Activated CD4-positive, alpha-beta T cell treated with anti-CD3 and anti-CD28 coated beads, Interleukin-2, amount 10 ng/mL, durations not matched to agents 7 days and 5 days (primary cell): ENCODE measurements at places on chromosomes 7 and 10. TPM values are rescaled to one million over a fixed set of nuclear protein-coding genes. Genes with fewer than 3 reads are reported as not detected.

- DNase-seq = no peak
- peaks cover 58% of the 10 kb centered on the region for H3K4me1 ChIP-seq
- H3K27ac ChIP-seq = peak overlapping the region; percentile 54
- H3K36me3 ChIP-seq = peaks cover 22% of the 10 kb centered on the region
Observed at GRCh38 chr7:87154569-87154968, 2.3 kb downstream of the DMTF1 start.

GRCh38 chr10:121449482-121449924 lies 148.7 kb downstream of the FGFR2 start:
- no peaks in the 10 kb centered on the region for H3K36me3 ChIP-seq
- DNase-seq = no peak
- no peak overlapping the region for H3K4me3 ChIP-seq
- H3K27ac ChIP-seq = no peak overlapping the region
- H3K4me1 ChIP-seq = no peaks in the 10 kb centered on the region

DNA sequence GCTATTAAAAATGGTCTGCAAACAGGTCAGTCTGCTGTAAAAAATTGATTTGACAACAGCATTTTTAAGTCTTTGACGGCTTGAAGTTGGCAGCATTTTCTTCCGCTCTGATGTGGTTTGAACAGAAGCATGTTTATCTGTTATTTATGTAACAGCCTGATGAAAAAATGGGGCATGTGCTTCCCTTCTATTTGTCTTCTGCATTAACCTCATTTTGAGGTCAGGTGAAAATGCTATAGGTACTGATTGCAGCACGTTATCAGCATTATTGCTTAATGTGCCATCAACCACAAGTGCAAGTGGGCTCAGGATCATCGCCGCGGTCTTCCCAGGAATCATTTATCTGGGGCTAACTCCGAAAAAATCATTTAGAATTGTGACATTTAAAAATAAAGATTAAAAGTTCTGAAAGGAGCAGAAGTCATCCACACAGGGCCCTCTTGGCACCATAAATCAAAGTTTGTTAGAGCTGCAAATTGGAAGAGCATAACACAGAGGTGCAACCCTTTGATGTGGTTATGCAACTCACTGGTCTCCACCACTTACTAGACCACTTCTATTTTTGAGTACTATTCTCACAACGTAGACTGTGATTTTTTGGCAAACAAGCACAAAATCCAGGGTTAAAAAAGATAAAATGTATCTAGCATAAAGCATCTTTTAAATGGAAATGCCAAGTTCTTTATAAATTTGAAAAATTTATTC lies 307.7 kb downstream of the MDFIC start:
- no peak overlapping the region for H3K27ac ChIP-seq
- H3K27me3 ChIP-seq = no peaks in the 10 kb centered on the region
- no peaks in the 10 kb centered on the region for H3K36me3 ChIP-seq
- no peak overlapping the region for H3K4me3 ChIP-seq
- peaks cover 13% of the 10 kb centered on the region for H3K4me1 ChIP-seq
- DNase-seq = no peak

DNA sequence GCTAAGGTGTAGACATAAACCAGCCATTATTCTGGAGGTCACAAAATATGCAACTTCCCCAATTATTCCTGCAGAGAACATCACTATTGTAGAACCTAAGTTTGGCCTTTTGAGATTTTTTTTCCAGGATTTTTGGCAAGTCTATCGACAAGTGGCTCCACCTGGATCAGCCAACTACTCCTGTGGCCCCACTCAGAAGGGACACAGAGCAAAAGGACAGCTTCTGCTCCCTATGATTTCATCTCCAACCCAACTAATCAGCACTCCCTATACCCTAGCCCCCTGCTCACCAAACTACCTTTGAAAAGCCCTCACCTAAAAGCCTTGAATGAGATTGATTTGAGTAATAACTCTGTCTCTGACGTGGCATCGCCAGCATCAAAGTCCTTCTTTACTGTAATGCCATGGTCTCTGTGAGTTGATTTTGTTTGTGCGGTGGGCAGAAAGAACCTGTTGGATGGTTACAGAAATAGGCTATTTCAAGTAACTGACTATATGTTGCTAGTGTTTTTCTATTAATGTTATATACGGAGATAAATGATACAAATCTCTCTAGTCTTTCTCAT lies 13.7 kb upstream of the CROT start:
- H3K4me3 ChIP-seq = no peak overlapping the region
- H3K27me3 ChIP-seq = no peaks in the 10 kb centered on the region
- peaks cover 3% of the 10 kb centered on the region for H3K4me1 ChIP-seq
- no peak overlapping the region for H3K27ac ChIP-seq
- H3K36me3 ChIP-seq = peaks cover 45% of the 10 kb centered on the region

DNA sequence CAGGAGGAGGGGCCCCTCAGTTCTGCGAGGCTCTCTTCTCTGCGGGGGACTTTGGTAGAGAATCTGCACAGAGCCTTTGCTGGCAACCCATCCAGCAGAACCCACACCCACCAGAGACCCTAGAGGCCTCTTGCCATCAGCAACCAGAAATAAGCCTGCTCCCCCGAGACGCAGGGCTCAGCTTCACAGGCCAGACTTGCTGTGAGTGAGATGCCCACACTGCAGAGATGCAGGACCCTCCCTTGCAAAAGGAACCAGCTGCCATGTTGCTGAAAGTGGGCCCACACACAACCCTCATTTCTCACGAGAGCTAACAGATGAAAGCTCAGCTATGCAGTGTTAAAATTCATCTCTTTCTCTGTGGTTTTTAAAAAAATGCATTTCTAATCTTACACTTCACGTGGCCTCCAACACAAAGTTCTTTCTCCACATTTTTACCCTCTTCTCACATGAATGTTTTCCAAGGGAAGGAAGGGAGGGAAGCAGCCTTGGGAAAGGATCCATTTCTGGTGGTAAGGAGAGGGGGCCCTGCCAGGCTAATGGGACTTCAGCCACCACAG lies 171.6 kb downstream of the CCDC3 start:
- DNase-seq = no peak
- no peaks in the 10 kb centered on the region for H3K36me3 ChIP-seq
- H3K27ac ChIP-seq = no peak overlapping the region
- no peak overlapping the region for H3K4me3 ChIP-seq
- no peaks in the 10 kb centered on the region for H3K27me3 ChIP-seq
- no peaks in the 10 kb centered on the region for H3K4me1 ChIP-seq

GRCh38 chr10:122465401-122466040 lies 4.2 kb downstream of the HTRA1 start:
- H3K27me3 ChIP-seq = peaks cover 54% of the 10 kb centered on the region
- no peak overlapping the region for H3K4me3 ChIP-seq
- DNase-seq = no peak
- H3K36me3 ChIP-seq = no peaks in the 10 kb centered on the region
- no peak overlapping the region for H3K27ac ChIP-seq
- H3K4me1 ChIP-seq = peaks cover 8% of the 10 kb centered on the region

DNA sequence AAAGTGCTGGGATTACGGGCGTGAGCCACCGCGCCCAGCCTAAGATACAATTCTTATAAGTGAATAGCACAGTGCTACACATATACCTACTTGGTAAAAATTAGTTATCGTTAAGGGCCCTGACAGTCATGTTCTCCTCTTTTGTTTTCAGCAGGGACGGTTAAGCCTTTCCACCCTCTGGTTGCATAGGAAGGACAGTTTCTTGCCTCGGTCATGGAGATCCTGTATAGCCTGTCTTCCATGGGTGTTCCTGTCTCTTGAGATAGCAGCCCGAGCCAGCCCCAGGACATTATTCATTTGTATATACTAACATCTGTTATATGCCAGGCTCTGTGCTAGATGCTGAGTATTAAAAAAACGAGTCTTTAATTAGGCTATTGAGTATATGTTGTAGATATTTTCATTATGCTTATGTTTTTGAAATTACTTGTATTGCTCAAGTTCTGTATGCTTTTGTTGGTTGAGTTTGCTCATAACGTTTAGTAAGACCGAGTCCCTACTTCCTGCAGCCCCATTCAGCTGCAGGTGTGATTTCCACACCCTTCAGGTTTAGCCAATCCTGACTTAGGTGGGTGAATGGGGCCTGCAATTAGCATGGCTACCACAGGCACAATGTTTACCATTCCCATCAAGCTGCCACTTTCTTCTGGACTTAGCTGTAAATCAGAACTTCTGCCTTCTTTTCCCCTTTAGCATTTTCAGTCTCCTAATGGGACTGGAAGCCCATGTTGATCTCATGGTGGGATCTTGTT lies 24.8 kb downstream of the CCSER2 start:
- H3K27me3 ChIP-seq = no peaks in the 10 kb centered on the region
- no peak for DNase-seq
- H3K36me3 ChIP-seq = peaks cover 17% of the 10 kb centered on the region

GRCh38 chr7:18902892-18903291 lies 214.5 kb downstream of the TWIST1 start:
- no peak overlapping the region for H3K27ac ChIP-seq
- no peaks in the 10 kb centered on the region for H3K27me3 ChIP-seq
- no peaks in the 10 kb centered on the region for H3K36me3 ChIP-seq
- no peaks in the 10 kb centered on the region for H3K4me1 ChIP-seq
- DNase-seq = no peak

DNA sequence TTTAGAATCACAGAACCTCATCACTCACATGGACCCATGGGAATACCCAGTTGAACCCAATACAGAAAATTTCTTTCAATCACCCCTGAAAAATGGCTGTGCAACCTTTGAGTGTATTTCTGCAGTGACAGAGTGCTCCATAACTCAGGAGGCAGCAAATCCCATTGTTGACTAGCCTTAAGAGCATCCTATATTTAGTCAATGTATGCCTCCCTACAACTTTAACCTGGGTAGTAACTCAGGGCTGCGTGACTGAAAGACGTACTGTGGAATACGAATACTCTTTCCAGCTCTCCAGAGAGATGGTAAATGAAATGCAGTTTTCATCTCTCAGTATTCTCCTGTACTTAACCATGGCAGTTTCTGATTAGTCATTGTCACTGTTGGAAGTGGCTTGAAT lies 573.0 kb upstream of the POM121L12 start:
- no peaks in the 10 kb centered on the region for H3K4me1 ChIP-seq
- no peaks in the 10 kb centered on the region for H3K36me3 ChIP-seq
- H3K27ac ChIP-seq = no peak overlapping the region
- no peaks in the 10 kb centered on the region for H3K27me3 ChIP-seq
- DNase-seq = no peak

- H3K27ac ChIP-seq = no peak overlapping the region
- H3K4me3 ChIP-seq = no peak overlapping the region
- H3K27me3 ChIP-seq = peaks cover 9% of the 10 kb centered on the region
- no peak for DNase-seq
- no peaks in the 10 kb centered on the region for H3K4me1 ChIP-seq
Observed at GRCh38 chr7:24455813-24456525, 117.3 kb upstream of the PALS2 start.

DNA sequence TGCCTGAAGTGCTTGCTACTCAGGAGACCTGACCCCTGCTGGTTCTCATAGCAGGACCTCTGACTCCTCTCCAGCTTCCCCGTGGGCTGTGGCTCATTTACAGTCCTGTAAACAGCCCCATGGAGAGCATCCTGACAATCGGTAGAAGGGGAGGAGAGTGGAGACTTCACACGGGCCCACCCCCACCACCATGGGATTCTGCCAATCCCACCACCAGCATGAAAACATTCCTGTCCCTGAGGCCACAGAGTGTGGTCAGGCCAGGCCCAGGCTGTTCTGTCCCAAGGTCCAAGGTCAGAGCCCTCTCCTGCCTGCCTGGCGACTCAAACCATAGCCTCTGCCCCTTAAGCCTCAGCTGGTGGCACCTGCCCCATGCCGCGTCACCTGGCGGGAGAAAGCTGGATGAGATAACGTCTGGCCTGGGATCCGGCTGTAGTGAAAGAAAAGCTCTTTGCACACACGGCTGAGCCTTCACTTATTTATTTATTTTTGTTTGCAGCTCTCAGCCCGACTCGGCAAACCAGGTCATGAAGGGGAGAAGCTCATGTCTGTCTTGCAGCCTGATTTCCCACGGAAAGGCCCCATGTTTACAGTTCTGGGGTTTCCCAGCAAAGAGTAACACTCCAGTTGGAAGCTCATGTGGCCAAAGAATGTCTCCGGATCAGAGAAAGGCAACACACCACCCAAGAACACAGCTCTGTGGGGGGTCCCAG lies 293.6 kb upstream of the ZMIZ1 start:
- no peak overlapping the region for H3K27ac ChIP-seq
- no peaks in the 10 kb centered on the region for H3K36me3 ChIP-seq
- no peak overlapping the region for H3K4me3 ChIP-seq
- no peaks in the 10 kb centered on the region for H3K4me1 ChIP-seq
- no peak for DNase-seq
- H3K27me3 ChIP-seq = no peaks in the 10 kb centered on the region

DNA sequence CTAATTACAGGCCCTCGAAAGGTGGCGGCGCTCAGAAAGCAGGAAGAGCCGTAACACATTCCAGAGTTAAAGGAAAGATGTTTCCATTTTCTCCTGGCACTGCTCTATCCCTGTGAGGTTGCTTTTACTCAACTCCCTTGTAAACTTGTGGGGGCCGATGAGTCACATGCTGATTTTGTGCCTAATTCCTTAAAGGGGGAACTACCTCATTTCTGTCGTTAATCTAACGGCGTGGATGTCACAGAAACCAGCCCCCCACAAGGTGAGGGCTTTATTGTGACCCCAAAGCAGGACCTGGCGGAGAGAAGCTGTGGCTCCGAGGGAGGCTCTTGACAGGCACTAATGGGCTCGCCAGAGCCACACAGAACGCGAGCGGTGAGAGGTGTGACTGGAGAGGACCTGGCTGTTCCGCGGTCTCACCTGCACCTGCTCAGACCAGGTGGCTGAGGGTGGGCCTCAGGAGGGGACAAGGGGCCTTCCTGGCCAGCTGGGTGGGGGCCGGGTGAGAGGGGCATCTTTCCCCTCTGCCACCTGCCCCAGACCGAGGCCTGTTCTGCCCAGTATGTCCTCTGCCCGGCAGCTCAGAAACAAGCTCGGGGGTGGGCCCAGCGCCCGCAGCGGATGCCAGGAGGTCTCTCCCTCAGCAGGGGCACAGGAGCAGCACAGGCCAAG lies 50.9 kb downstream of the CALML3 start:
- no peak for DNase-seq
- peaks cover 2% of the 10 kb centered on the region for H3K27me3 ChIP-seq
- H3K4me1 ChIP-seq = peaks cover 4% of the 10 kb centered on the region
- no peaks in the 10 kb centered on the region for H3K36me3 ChIP-seq
- H3K27ac ChIP-seq = no peak overlapping the region

GRCh38 chr10:118080817-118081216 lies 34.1 kb upstream of the RAB11FIP2 start:
- no peaks in the 10 kb centered on the region for H3K27me3 ChIP-seq
- no peaks in the 10 kb centered on the region for H3K36me3 ChIP-seq
- no peak overlapping the region for H3K27ac ChIP-seq
- DNase-seq = no peak
- H3K4me3 ChIP-seq = no peak overlapping the region

- H3K36me3 ChIP-seq = peaks cover 9% of the 10 kb centered on the region
- no peak overlapping the region for H3K27ac ChIP-seq
- DNase-seq = no peak
- H3K4me1 ChIP-seq = no peaks in the 10 kb centered on the region
- H3K27me3 ChIP-seq = no peaks in the 10 kb centered on the region
Observed at GRCh38 chr7:44382459-44383265, 57.3 kb upstream of the CAMK2B start.

Gene GDF10
- not detected for total RNA-seq

Gene PLEKHS1
- total RNA-seq = 0.15 TPM

Gene CLRN3
- total RNA-seq = not detected

Gene WDR86
- 0.29 TPM for total RNA-seq

Gene CHAT
- not detected for total RNA-seq
